NCI-H2107 (cell line): ENCODE measurements at places on chromosomes 12 and 14.

DNA sequence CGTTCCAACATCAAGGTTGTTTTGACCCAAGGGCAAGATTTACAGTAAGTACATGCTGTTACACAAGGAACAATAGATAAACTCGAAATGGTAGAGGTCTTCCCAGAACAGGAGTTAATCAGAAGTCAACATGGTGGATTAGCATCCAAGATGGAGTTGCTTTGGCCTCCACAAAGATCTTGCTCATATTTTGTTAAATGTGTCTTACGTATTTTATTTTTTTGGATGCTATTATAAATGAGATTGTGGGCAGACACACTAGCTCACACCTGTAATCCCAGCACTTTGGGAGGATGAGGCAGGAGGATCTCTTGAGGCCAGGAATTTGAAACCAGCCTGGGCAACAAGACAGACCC, 22.3 kb upstream of the RAB21 start:
- no peak for DNase-seq

DNA sequence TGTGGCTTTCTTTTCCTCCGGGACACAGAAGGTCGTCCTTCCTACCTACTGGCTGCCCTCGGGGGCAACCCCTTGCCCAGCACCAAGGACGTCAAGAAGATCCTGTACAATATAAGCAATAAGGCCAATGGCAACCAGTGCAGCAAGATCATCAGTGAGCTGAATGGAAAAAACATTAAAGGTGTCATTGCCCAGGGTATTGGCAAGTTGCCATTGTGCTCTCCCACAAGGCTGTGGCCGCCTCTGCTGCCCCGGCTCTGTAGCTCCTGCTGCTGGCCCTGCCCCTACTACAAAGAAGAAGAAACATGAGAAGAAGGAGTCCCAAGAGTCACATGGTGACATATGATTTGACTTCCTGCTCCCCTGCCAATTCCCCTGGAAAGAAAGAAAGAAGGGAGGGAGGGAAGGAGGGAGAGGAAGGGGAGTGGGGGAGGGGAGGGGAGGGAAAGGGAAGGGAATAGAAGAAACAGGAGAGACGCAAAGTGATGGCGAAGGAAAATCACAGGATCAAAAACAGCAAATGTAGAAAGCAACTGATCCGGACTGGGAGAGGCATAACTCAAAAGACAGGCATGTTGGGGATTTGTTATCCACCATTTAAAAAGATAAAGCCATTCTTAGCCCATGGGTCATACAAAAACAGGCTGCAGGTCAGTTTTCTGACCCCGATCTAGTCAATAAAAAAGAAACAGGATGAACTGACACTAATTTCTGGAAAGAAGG, 61.3 kb upstream of the RESF1 start:
- peak; percentile 60 for DNase-seq

- DNase-seq = no peak
Measured at GRCh38 chr14:94532447-94532846, 23.2 kb upstream of the SERPINA12 start.

DNA sequence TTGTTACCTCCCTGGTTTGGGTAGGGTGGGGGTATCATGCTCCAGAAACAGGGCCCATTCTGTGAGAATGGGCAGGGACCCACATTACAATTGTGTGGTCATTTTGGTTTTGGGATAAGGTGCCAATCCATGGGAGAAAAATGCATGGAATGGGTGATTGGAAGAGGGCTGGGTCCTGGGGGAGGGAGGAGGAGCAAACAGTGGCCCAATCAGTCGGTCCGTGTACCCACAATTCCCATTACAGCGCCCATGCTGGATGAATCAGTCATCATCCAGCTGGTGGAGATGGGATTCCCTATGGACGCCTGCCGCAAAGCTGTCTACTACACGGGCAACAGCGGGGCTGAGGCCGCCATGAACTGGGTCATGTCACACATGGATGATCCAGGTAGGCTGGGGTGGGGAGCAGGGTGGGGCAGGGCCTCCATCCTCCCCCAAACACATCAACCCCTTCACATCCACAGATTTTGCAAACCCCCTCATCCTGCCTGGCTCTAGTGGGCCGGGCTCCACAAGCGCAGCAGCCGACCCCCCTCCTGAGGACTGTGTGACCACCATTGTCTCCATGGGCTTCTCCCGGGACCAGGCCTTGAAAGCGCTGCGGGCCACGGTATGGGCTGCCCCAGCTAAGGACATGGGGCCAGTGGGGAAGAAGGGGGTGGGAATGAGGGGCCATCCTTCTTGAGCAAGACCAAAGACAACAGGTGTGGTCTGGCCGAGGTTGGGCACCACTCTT, 3.6 kb upstream of the TPI1 start:
- no peak for DNase-seq

- DNase-seq = no peak
Measured at GRCh38 chr12:89709995-89710872, 1.6 kb upstream of the ATP2B1 start.

GRCh38 chr12:46523863-46524770, 151.5 kb upstream of the SLC38A2 start:
- no peak for DNase-seq

GRCh38 chr12:115872919-115873357, 404.6 kb downstream of the MED13L start:
- no peak for DNase-seq

DNA sequence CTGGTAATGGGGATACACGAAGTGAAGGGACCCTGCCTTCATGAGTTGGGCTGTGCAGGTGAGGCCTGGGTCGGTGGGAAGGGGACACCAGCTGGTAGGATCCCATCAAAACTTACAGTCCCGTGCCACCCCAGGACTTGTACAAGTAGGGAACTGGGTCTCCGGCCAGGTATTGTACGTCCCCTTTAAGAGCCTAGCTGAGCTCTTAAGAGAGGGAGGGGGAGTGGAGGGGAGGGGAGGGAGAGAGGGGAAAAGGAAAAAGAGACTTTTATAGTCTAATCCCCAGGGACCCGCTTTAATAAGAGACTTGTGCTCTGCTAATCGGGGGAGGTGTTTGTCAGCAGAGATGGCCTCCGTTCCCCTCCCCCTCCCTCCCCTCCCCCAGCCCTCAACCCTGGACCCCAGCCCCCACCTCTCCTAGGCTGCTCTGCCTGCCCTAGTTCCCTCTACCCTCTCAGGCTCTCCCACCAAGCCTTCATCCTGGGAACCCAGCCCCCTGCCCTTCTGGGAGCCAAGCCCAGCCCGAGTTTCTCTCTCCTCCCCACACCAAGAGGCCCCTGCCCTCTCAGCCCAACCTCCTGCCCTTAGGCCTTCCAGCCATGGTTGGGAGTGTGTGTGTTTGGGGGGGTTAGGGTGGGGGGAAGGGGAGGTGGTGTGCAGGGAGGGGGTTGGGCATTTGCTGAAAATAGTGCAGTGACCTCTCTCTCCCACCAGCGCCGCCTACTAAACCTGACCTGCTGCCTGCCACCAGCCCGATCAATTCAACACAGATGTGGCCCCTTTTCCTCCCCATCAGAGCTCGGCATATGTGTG, 2.6 kb downstream of the GDF11 start:
- peak; percentile 79 for DNase-seq
